Upper lobe of right lung (tissue), 1 donor: ENCODE measurements at places on chromosomes 2 and 18. TPM values are rescaled to one million over a fixed set of nuclear protein-coding genes. Genes with fewer than 3 reads are reported as not detected.

TP53I3 gene
- total RNA-seq, result 44.3 TPM

- DNase-seq, result no peak
These were observed 6.2 kb upstream of the CHST10 start for GRCh38 chr2:100423631-100424030.

NEU2 gene
- total RNA-seq, result not detected

- no peak for DNase-seq
These were observed 69.3 kb downstream of the PPP4R1 start for GRCh38 chr18:9545029-9545428.

DNA sequence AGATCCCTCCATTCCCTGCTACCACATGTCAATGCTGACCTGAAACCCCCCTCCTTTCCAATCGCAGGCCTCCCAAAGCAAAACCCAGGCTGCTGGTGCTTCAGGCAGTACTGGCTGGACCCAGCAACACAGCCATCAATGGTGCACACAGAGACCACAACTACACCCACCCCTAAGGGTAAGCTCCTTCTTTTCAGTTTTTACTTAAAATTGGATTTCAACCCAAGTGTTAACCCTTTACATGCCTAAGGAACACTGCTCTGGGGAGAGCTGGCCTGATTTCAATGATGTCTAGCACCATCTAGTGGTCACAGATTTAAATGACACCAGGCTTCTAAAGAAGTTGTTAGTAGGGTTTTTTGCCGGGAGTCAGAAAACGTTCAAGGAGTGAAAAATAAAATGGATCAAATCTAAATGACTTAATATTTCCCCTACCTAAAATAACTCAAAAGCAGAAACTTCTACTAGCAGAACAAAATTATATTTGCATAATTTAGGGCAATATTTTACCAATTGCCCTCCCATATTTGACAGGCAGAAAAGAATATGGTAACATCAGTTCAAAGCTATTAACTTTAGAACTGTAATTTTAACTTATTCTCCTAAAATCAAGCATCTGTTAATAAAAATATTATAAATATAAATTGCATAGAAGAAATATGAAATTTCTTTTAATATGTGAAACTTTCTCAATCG is 24.6 kb downstream of the FECH start:
- no peak for DNase-seq
